ENCODE measurements at places on chromosomes 7 and 10. TPM values are rescaled to one million over a fixed set of nuclear protein-coding genes. Genes with fewer than 3 reads are reported as not detected.

The SPDYE2 gene
- not detected for total RNA-seq

The UTF1 gene
- total RNA-seq, result not detected

The ADCK2 gene
- total RNA-seq, result 24.7 TPM

The KLLN gene
- 0.56 TPM for total RNA-seq

The TET1 gene
- 3.4 TPM for total RNA-seq

The WASL gene
- total RNA-seq, result 9.5 TPM

The AEBP1 gene
- 228 TPM for total RNA-seq

The ACBD7 gene
- total RNA-seq, result 4.8 TPM

The LIPF gene
- total RNA-seq, result not detected

The ODAD2 gene
- total RNA-seq, result 0.40 TPM

The TYW1B gene
- total RNA-seq, result 3.7 TPM

The SEPHS1 gene
- 27.9 TPM for total RNA-seq

The MLXIPL gene
- total RNA-seq, result not detected
